ENCODE measurements at places on chromosomes 12 and 14. TPM values are rescaled to one million over a fixed set of nuclear protein-coding genes. Genes with fewer than 3 reads are reported as not detected.

KLHL33 gene
- 0.11 TPM for total RNA-seq

ARHGAP5 gene
- 58.6 TPM for total RNA-seq

TSHR gene
- not detected for total RNA-seq

ALDH2 gene
- total RNA-seq: 38.9 TPM

RNF212B gene
- total RNA-seq: not detected

CLEC14A gene
- total RNA-seq: 0.31 TPM

RNASE2 gene
- not detected for total RNA-seq

CLSTN3 gene
- 153 TPM for total RNA-seq
